Fibroblast of skin of back (primary cell): ENCODE measurements at places on chromosomes 4 and X.
A peak's percentile ranks its signal among the peaks of the same experiment; 100 is the strongest.

DNA sequence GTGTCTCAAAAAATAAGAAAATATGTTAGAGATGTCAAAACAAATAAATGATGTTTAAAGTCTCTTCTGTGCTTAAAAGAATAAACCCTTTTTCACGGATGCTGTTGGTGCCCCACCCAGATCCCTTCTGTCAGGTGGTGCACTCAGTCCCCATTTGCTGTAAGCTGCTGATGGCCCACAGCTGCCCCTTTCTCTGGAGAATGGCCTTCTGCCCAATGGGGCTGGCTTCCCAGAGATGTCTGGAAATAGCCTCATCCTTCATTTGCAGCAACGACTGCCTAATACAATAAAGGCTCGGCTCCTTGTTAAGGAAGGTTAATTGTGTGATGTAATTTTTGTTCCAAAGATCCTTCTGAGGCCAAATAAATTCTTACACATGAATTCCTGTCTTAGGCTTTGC is 31.8 kb downstream of the ETNPPL start:
- DNase-seq, result no peak

DNA sequence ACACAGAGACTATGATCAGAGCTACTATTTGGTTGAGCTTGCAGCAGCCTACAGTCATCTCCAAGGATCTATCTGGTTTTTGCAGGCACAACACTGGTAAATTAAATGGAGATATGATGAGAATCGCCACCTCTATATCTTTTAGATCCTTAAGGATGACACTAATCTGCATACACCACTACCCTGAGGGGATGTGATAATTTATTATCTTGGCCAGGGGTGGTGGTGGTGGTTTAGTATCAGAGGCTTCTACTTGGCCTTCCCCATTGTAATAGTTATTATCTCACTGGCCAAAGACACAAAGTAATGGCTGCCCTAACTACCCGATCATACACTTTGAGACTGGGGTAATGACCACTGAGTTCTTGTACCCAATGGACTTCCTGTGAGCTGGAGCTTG is 21.2 kb downstream of the CCDC160 start:
- no peak for DNase-seq

GRCh38 chr4:46270986-46271596 is 118.8 kb downstream of the GABRA2 start:
- peak; percentile 24 for DNase-seq

DNA sequence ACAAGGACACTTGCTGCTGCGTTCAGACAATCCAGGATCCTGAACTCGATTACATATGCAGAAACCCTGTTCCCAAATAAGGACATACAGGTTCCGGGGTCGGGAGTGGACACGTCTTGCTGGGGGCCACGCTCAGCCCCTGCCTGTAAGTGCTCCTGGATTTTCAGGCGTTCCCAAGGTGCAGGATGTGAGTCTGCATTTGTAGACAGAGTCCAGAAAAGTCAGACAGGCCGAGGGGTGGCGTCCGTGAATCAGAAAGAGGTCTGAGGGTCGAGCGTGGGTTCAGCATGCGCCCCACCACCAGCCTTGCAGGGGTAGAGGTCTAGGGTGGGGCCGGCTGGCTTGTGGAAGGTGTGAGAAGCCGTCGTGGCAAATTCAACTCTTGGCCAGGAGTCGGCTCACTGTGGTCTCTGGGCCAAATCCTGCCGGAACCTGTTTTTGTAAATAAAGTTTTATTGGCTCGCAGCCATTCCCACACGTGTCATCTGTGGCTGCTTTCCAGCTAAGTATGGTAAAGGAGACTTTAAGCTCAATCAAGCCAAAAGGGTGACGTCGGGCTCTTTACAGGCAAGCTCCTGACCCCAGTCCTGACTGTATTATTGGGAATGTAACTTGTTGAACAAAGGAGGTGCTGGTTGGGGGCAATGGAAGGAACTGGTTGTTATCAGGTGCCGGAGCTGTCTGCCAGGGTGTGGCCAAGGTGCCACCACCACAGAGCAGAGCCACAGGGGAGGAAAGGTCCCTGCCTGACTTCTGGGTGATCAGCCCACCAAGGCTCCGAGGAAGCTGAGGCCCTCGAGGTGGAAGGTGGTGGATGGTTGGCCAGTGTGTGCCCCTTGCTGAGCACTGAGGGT is 7.4 kb downstream of the DOK7 start:
- peak; percentile 15 for DNase-seq

- DNase-seq, result no peak
Measured at GRCh38 chr4:48780865-48781214, 761 bp upstream of the FRYL start.

- DNase-seq, result no peak
Measured at GRCh38 chrX:386239-386767, 404 bp downstream of the PPP2R3B start.

DNA sequence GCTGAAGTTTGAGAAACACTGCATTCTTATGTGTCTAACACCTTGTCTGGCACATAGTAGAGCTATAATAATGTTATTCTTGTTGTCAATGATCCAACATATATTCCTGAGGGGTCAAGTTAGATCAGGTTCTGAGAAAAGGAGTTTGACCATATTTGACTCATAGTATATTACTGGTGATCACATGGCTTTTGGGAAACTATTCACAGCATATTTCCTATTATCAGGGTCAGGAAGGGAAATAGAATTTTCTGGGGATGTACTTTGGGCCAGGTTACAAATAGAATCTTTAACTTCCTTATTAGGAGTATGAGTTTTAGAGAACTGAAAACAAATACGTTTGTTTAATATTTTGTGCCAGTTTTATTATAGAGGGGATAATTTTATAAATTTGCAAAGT is 11.6 kb downstream of the IL15 start:
- DNase-seq, result no peak

DNA sequence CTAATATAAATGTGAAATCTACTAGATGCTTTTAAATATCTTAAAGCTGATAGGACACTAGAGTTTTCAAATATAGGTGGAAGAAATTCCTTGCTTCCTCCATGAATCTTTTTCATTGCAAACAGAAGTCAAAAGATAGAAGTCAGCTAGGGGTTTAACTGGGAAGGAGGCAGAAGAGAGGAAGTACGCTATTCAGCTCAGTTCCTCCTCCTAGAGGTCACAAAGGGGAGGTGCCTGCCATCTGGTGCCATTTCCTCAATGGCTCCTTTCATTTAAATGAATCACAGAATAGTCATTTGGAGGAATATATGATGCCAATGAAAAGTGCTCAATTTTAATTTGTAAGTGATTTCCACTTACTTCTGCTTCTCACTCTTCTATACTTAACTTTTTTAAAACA is 8.5 kb downstream of the COL25A1 start:
- no peak for DNase-seq

DNA sequence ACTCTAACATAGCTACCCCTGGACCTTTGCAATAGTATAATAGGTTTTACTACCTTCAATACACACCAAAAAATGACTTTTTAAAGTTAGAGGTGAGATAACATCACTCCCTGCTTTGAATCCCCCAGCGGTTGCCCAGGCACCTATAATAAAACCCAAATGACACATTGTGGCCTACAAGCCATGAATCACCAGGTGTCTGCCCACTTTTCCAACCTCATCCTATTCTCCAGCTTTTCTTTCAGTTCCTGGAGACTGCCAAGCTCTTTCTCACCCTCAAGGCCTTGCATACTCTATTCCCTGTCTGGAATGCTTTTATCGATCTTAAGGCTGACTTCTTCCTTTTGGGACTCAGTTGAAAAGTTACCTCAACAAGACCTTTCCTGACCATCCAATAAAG is 16.4 kb upstream of the PRSS48 start:
- DNase-seq, result no peak

GRCh38 chrX:41475191-41475590 is 28.0 kb downstream of the NYX start:
- DNase-seq, result no peak

GRCh38 chr4:180682776-180683175 is 1560.4 kb upstream of the TENM3 start:
- DNase-seq, result no peak

DNA sequence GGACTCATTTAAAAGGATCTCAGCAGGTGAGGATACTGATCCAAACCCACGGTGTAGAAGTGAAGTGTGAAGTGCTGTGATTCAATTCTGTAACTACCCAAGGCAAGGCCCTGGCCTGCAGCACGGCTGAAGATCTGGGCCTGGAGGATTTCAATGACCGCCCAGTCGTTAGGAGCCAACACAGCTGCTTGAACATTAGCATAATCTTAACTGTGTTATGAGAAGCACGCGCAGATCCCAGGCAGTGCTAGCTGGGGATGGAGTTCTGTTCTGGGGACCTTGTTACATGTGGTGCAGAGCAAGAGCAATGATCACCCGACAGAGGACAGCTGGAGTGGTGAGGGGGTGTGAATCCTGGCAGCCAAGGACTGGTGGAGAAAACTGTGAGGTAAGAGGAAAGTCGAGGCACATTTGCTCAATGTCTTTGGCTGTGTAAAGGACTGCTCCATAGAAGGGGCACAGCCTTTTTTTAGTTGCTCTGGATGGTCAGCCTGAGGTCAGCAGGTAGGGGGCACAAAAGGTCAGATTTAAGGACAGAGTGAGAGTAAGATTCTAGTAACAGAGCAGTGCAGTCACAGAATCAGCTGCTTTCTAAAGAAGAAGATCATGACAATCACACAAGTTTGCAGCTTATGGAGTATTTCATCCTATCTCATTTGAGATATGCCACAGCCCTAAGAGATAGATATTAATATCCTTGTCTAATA is 181.8 kb downstream of the DCLK2 start:
- no peak for DNase-seq

GRCh38 chr4:125123570-125124109 is 191.1 kb upstream of the FAT4 start:
- DNase-seq, result peak; percentile 68

DNA sequence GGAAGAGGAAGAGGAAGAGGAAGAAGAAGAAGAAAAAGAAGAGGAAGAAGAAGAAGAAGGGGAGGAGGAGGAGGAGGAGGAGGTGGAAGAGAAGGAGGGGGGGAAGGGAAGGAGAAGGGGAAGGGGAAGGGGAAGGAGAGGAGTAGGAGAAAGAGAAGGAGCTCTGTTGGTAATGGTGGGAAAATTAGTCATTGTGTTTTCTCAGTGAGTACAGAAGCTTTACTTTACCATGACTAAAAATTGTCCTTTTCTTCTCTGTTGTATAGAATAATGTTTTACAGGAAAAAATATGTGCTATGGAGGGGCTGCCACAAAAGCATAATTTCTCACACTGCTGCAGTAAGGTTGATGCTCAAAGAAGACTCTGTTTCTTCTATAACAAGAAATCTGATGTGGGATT is 4.1 kb downstream of the AFM start:
- DNase-seq, result no peak

- DNase-seq, result no peak
Measured at GRCh38 chrX:108132876-108133275, 41.3 kb downstream of the ATG4A start.

- peak; percentile 82 for DNase-seq
Measured at GRCh38 chrX:70434352-70434866, 10.2 kb upstream of the DLG3 start.

- no peak for DNase-seq
Measured at GRCh38 chr4:73410916-73411730, 7.0 kb downstream of the ALB start.

DNA sequence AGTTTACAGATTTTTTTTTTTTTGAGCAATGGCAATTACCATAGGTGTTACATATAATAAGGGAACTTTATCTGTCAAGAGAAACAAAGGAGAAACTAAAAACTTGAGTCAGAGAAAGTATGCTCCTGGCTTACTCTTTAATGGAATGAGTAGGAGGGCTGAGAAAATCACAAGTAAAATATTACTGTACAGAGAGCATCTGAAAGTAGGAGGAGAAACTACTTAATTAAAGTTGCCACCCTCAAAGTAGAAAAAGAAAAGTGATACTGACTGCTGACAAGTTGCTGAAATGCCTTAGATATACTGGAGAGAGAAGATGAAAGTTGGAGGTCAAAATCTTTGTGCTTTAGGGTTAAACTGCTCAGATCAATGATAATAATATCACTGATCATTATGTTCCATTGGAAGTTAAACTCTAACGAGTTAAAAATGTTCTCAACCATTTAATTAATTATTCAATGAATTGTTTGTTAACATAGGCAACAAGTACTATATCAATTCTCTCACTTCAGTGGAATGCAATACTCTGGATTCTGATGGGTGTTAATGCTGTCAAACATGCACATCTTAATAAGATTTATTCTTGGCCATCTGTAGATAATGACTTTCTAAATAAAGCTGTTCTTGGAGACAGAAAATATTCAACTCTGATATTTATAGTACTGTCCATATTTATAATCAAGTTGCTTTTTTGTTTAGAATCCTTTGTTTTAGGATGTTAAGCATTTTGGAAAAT is 61.2 kb upstream of the CAMK2D start:
- DNase-seq, result no peak

DNA sequence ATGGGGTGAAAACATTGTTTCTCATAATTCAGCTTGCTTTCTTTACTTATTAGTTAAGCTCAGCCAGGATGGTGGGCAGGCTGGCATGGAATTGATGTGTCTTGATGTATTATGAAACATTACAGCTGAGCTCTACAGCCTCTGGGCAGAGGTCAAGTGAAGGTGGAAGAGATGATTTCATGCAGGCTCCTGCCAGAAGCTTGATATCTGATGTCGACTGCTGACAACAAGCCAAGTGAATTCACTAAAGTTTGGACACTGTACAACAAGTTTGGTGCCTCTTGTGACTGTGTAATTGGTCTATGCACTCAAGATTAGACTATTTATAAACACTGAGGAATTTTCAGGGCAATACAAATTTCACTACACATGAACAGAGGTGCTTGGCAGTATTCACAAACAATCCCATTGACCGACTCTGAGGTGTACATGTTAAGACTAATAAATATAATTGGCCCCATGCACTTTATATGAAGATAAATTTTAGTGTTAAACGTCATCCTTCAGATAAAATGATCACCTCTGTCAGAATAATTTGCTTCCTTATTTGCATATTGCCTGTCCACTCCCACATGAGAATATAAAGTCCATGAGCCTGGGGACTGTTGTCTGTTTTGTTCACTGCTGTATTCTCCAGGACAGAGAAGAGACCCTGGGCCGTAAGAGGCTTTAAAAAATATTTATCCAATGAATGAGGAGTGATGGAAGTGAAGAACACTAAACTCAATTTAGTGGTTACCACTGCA is 612.2 kb downstream of the IQCM start:
- DNase-seq, result no peak

DNA sequence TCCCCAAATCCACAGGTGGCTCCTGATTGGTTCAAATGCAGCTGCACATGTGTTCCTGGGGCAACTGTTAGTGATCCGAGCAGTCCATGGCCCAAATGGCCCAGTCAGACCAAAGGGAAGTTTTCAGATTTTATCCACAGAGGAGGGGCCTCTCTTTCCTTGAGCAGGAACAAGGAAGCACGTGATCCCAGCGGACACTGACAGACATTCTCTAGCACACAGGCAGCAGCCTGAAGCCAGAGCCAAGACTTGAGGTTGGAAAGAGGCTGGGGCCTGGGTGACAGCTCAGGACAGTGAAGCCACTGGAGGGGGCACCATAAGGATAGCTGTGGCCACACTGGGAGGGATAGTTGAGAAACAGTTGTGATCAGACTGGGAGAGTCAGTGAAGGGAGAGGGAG is 3.5 kb upstream of the ZFP92 start:
- no peak for DNase-seq
